ENCODE measurements at places on chromosomes 4 and X. TPM values are rescaled to one million over a fixed set of nuclear protein-coding genes. Genes with fewer than 3 reads are reported as not detected.
A peak's percentile ranks its signal among the peaks of the same experiment; 100 is the strongest.

RAB28 gene
- 16.2 TPM for total RNA-seq

VEGFD gene
- not detected for total RNA-seq

HDAC8 gene
- 30.7 TPM for total RNA-seq

PDGFRA gene
- 214 TPM for total RNA-seq

GCNA gene
- total RNA-seq: 4.4 TPM

GPR173 gene
- total RNA-seq: 12.6 TPM

NOCT gene
- 15.9 TPM for total RNA-seq

STAP1 gene
- not detected for total RNA-seq

- DNase-seq: peak; percentile 83
Measured at GRCh38 chrX:53000447-53001135, 42.3 kb upstream of the FAM156A start.

DNA sequence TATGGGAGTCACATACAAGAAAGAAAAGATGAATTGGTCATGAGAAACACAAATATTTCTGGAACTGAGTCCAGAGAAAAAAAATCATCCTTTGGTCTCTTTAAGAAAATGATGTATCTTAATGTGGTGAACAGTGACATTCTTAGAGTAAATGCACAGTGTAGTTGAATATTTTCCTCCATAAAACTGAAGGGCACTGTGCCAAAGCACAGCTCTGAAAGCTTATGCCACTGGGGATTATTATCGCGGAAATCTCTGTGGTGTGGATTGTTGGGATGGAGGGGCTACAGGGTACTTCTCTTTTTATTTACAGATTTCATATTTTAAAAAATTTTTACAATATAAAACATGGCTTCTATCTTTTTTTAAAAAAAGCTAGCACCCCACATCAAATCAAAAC, 908.1 kb downstream of the CCSER1 start:
- no peak for DNase-seq

DNA sequence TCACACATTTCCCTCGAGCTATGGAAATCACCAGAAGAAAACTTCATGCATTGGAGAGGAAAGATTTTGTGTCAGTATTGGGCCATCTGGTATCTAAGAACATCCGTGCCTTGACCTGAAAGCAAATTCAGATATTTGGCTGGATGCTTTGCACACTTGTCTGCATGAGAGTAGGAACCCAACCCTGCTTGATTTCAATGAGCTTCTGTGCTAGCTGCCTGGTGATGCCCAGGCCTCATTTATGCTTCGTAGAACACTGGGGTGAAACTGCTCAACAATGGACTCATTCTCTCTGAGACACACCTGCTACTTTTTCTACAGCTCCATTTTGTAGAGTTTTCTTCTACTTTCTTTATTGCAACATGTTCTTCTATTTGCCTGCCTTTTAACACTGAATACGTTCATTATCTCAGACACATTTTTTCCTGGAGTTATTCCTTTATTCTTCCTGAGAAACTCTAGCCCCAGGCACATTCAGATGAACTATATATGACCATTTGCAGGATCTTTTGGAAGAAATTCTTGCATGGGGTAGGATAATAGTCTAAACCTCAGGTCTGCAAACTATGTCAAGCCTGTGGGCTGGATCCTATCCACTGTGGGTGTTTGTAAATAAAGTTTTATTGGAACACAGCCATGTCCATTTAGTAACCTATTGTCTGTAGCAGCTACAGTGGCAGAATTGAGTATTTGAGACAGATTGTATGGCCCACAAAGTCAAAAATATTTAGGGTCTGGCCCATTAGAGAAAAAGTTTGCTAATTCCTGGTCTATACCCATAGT, 83.8 kb upstream of the CLCN4 start:
- DNase-seq: no peak

GRCh38 chrX:74853255-74853654, 72.0 kb downstream of the NEXMIF start:
- no peak for DNase-seq

DNA sequence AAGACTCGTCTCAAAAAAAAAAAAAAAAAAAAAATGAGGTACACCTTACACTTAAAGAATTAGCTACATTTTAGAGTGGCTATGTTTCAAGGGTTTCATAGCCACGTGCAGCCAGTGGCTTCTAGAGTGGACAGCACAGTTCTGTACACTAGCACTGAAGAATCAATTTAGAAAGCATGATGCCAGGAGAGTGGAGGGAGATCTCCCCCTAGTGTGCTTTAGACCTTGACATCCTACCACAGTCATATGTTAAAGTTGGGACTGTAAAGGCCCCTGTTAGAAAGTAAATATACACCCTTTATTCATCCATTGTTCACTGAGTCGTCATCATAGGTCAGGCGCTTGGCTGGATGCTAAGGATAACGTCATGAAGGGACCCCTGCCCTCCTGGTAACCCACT, 179.4 kb downstream of the QDPR start:
- no peak for DNase-seq

DNA sequence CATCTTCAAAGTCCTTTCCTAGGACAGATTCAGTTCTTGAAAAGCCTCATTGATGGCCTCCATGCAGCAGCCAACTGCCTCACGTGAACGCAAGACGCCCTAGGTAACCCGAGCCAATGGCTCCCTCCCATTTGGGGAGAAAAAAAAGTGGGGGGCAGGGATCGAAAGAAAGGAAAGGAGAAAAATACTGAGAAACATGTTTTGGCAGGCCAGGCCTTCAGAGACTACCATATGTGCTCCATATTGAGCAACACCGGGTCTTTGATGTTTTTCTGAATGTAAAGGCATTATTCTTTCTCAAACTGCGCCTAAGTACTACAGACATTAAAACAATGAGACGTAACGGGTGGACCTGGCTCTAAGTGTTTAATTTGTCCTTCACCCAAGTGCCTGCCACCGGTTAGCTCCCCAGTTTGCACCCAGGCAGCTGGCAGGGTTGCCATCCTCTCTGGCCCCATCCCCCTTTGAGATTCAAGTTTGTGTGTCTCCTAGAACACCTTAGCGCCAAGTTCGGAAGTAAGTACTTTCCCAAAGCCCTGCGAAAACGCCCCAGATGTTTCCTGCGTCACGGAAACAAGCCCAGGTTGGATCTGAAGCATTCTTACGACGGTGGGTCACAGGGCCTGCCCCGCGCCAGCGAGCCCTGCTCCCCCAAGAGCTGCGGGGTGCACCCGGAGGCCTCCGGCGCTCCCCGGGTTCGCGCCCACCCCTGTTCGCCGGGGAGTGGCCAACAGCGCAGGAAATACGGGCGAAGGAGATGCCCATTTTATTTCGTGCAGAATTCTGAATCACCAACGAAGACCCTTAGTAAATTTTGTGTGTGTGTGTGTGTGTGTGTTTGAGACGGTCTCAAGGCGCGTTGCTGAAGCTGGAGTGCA, 30.1 kb downstream of the HAND2 start:
- no peak for DNase-seq

DNA sequence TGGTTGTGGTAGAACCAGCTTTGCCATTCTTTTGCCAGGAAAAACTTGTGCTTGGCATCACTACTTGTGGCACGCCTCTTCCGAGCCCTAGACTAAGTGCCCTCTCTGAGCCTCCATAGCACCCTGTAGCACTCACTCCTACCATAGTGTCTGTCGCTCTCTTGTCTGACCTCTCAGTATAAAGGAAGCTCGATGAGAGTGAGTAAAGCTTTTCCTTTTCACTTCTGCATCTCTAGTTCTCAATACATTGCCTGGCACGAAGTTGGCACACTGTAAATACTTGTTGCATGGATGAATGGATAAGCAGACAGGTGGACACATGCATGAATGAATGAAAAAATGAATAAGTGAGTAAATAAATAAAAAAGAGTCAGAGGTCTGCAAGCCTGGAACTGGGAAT, 48.3 kb downstream of the TLR10 start:
- no peak for DNase-seq

DNA sequence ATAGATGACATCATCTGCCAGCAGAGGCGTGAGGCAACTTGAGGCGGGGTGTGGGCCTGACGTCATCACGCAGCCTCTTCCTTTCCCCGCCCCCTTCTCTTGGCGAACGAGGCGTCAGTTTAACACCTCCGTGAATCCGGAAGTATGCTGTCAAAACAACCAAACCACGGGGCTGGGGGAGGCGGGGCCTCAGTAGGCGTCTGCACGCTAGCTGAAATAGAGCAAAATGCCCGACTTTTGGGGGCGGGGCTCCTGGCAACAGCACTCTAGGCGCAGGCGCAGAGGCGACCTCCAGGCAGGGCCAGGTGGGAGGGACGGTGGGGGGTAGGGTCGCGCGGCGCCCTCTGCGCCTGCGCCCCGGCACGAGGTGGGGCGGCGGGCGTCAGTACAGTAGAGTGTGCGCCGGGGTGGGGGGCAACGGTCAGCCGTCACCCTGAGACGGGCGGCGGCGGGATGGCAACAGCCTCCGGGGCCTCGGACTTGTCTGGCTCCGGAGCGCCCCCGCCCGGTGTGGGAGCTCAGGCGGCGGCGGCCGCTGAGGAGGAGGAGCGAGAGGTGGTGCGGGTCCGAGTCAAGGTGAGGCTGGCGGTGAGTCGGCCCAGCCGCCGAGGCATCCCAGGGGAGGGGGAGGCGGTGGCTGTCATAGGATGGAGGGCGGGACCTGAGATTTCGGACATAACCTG, at the start of gene TBC1D25:
Gene TBC1D25, plus strand, starts transcription at position 370 of the 683 bp plus-strand sequence. Its CDS starts 84 bp downstream, at position 454.
- peak; percentile 98 for DNase-seq

DNA sequence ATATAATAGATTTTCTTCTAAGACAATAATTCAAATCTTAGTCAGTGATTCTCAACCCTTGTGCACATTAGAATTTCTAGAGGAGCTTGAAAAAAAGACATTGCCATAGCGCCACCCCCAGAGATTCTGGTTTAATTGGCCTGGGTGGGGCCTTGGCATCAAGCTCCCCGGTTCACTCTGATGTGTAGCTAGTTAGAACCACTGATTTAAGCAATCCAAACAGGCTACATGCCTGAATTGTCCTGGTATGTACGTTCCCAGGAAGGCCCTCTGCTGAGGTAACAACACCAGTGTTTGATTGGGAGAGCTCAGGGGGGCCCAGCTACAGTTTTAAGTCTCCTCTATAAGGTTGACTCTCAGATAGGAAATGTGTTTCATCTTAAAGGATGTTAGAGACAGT, 1.3 kb upstream of the ATP10D start:
- no peak for DNase-seq

GRCh38 chr4:152673489-152673888, 6.3 kb downstream of the TMEM154 start:
- no peak for DNase-seq

- no peak for DNase-seq
Measured at GRCh38 chr4:131644619-131645018, 1504.5 kb upstream of the PCDH10 start.

DNA sequence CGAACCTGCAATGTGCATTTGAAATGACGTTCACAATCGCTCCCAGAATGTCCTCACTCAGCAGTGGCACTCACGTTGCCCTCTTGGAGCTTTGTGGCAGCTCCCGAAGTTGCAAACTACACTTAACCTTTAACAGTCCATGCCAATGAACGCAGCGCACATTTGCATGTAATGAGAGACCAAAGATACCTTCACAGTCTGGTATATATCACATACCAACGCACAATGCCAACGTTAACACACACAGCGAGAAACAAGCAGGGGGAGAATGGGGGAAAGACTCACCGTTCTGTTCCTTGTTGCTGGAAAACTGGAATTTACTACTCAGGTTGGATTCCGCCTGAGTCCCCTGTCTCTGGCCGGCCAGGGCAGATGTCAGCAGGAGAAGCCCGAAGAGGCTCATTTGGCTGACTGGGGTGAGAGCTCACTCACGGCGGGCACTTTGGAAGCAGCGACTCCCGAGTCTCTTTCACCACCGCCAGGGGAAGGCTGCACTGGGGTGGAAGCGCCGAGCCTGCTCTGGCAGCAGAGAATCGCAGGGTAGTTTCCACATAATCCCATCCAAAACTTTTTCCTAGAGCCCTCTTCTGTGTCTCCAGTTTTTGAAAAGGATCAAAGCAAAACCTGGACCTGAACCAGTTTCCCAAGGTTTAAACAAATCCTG, 966 bp downstream of the PDGFC start:
- DNase-seq: peak; percentile 90

DNA sequence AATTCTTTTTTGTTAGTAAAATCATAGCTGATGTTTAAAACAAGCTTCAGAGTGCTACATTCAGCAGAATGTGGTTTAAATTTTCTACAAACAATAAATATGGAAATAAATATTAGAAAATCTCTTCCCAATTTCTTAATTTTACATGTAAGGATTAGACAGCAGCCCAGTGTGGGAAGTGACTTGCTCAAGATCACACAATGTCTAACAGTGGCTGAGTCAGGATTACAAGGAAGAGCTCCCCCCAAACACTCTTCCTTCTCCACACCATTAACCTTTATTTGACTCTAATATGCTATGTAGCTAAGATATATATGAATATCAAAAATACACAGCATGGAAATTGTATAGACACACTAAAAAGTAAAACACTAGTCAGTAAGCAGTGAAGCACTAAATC, 59.5 kb downstream of the SLC10A7 start:
- no peak for DNase-seq

GRCh38 chrX:116657071-116657470, 194.3 kb upstream of the CT83 start:
- DNase-seq: no peak

DNA sequence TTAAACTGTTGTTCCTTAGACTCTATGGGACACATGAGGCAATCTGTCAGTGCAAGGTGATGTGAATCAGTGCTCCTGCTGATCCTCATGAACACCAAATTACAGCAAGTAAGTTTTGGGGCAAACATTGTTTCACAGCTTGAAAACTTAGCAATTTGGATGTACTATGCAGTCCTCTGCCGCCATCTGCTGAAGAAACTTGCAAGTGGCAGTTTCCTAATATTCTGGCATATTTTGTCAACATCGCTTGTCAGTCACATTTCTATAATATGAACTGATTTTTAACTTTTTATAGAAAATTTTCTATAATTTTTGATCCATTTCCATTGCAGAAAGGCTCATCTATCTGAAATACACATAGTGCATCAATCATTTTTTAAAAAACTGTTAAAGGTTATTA, 56.3 kb downstream of the ZAR1 start:
- no peak for DNase-seq

- peak; percentile 89 for DNase-seq
Measured at GRCh38 chr4:83010522-83011318, at the start of gene LIN54. Gene LIN54, minus strand, starts transcription at chr4:83010823. Its CDS starts 25,979 bp downstream, at chr4:82984844.

DNA sequence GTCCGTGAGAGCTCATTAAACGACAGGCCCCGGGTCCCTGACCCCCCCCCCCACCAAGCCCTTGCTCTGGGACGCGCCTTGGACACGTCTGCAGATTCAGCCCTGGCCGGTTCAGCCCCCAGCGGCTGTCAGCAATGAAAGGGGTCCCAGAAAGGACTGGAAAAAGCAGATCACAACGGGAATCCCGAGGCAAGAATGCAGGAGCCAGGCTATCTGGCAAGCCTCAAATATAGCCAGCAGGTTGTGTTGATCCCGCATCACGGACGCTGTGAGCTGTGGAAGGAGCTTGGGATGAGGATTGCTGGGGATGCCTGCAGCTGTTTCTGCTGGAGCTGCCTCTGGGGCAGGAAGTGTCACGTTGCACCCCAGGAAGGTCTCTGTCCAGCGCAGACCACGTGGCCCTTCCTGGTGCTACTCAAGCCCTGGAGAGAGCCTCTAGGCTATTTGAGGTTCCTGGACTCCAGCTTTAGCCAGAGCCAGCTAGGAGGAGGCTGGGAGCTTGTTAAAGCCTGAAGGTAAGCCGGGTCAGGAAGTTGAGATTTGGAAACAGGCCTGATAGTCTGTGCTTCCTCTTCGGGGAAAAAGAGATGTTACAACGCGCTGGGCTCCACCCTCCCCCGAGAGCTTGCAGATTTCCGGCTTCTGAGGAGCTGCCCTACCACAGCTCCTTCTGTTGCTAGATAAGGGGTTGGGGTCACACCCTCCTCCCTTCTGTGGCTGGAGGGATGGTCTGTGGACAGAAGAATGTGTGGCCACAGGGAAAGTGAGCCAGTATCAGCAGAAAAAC, 19.3 kb upstream of the CSF2RA start:
- DNase-seq: no peak

Measured in osteocyte (in vitro differentiated cells).